ENCODE measurements at places on chromosomes 6 and 20.

DNA sequence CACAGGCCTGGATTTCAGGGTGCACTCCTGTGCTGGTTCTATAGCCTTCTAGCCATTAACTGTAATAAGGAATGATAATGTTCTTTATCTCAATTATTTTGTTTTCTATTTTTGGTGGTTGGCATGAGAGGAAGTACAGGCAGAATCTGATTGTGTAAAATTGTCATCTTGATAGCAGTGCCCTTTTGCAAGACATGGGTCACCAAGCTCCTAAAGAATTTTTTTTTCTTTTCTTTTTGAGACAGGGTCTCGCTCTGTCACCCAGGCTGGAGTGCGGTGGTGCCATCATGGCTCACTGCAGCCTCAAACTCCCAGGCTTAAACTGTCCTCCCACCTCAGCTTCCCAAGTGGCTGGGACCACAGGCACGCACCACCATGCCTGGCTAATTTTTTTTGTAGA lies 206.7 kb upstream of the JARID2 start:
- DNase-seq: no peak

DNA sequence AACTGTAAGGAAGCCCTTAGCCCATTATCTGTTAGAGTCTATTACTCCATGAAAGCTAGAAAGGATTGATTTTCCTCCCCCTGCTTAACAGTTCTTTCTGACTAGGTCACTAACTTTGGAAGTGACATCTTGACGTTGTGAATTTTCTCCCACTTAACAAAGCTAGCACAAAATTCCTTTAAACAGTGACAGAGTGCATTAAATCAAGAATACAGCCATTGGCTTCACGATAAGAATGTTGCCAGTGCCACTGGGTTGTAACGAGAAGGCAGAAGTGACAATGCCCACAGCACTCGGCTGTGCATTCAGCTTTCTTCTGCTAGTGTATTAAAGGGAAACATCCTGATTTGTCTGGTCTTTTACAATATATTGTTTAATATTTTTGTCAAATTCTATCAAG lies 182.7 kb upstream of the DTNBP1 start:
- DNase-seq: no peak

- DNase-seq: no peak
Measured at GRCh38 chr6:44487002-44487401, 99.5 kb downstream of the CDC5L start.

DNA sequence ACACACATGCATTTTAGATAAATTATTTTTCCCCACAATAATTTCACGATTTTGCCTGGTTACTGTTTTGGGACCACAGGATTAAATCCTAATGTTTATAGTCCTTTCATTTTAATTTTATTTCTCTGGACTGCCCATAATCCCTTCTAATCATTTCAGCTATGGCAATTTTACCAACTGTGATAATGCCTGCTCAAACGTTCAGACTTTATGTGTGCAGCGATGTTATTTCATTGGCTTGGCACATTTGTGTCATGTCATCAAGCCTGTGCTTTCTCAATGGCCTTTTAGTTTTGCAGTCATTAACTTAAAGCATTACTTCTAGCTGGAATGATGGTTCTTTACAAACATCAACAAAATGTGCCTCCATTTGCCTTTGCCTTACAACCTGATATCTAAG lies 140.6 kb upstream of the HSF2 start:
- DNase-seq: no peak

DNA sequence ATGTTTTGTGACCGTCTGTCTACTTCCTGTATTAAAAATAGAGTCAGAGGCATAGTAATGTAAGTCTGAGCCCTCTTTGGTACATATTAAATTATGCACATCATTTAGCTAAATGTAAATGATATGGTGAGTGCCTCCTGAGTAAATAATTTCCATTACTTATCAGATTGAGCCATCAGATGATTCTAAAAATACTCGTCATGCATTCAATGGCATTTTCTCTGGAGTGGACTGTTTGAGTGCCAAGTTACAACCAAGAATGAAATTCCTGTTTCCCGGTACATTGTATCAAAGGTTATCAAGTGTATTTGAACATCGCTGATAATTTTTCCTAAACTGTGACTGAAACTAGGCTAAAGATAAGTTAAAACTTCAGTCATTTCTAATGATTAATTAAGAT lies 81.0 kb downstream of the AKAP7 start:
- DNase-seq: no peak

DNA sequence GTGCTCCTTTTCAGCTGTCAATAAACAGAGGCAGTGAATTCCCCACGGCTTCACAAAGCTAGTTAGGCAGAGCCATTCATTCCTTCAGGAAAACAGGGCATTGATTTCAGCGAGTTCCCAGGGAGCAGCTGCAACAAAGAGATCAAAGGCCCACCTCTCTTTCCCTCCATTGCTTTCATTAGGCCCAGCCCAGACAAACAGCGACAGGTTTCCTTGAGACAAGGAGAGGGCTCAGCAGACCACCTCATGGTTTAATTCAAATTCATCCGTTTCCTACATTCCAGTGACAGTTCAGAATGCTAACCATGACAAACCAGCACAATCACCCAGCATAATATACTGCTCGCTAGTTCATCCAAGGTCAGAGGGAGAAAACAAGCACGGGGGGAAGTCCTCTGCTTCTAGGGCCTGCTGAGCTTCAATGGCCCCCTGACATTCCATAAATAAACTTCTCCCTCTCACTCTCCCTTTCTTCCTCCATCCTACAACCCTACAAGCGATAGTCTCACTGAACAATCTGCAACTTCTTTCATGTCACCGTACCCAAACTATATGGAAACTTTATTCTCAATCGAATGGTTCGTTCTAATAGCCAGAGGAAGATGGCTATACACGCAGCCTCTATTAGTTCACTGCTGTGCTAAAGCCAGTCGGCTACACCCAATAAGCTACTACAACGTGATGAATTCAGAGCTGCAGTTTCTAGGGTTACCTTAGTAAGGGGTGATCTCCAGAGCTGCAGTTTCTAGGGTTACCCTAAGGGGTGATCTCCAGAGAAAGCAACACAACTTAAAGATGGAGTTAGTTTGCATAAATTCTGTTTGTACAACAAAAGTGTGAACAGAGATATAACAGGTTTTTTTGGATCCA lies 34.7 kb downstream of the PLAGL1 start:
- no peak for DNase-seq

GRCh38 chr6:109854541-109855308 lies 123.4 kb upstream of the GPR6 start:
- DNase-seq: no peak

- DNase-seq: no peak
Measured at GRCh38 chr6:75931011-75931680, 141.3 kb downstream of the IMPG1 start.

DNA sequence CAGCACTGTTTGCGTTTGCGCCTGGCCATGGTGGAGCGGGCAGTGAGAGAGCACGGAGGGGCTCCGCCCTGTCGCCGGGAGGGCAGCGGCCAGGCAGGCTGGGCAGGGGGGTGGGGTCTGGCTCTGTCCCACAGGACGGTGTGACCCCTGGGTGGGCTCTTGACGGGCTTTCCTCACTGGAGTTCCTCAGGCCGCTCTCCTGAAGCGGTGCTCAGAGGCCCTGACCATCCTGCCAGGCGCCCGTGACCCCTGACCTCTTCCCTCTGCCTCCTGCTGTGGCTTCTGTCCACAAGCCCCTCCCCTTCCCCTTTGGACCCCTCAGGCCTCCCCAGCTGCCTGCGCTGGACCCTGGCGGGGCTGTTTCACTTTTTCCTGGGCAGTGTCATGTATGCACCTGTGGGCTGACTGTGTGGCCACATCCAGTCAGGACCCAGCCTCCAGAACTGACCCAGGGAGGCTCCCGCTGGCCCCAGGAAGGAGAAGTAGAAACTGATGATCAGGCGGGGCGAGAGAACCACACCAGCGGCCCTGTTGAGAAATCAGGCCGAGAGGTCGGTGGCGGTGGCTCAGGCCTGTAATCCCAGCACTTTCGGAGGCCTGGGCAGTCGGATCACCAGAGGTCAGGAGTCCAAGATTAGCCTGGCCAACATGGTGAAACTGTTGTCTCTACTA lies 1.2 kb downstream of the OGFR start:
- DNase-seq: no peak

DNA sequence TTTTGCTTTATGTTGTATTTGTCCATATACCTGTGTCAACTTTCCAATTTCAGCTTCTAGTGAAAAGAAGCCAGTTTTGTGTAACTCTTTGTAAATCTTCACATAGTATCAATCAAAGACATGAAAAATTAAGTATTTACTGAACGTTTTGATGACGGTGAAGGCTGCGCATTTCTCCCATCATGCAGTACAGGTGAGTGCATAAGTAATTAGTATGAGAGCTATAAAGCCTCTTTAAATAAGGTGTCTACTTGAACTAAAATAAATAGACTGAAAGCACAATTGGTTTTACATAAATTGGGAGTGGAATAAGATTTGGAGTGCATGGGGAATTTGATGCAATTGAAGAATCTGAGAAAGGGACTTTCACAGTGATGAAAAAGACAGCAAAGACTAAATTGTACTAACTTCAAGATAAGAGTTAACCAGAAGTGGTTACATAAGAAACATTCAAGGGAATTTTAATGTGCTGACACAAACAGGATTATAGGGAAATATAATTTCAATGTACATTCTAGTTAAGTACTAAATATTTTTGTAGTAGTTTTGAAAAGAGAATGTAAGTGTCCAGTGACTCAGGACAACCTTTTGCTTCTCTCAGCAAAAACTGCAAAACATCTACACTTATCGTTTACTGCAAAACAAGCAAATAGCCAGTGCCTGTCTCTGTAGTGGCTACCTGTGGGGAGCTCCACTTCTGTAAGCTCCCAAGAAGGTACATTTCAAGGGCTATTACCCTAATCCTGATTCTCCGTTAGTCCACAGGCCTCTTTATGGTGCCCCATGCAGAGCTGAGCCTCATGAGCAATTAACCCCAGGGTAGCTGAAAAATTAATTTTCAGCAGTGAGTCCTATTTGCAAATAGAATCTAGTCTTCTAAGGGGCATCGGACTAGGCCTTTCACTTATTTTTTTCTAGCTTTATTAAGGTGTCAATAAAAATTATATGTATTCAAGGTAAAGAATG lies 13.0 kb downstream of the TENT5A start:
- DNase-seq: no peak

- DNase-seq: no peak
Measured at GRCh38 chr6:31655349-31656237, at the start of gene APOM. Gene APOM, plus strand, starts transcription at chr6:31655894. Its CDS starts 73 bp downstream, at chr6:31655967.

DNA sequence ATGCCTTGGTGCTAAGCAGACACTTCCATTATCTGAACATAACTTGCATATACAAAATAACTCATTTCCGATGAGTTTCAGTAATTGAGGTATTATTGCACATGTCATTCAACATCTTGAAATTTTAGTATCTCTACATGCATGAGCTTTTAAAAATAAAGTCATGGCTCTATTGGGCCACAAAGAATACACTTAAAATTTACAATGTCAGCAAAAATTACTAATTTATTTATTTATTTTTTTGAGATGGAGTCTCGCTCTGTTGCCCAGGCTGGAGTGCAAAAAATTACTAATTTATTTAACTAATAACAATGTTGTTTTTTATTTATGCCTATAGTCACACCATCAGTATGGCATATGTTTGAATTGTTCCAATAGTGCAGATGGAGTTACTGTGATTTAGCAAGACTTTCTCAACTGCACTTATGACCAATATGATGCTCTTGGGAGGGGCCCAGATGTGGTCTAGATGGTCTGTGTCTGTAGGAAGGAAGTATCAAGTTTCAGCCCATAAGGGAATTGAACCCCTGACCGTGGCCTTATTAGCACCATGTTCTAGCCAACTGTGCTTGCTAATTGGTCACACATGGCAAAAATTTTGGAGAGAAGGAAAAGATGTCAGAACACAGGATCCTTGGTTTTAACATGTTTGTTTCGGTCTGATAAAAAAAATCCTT lies 370.7 kb upstream of the TSHZ2 start:
- DNase-seq: no peak

DNA sequence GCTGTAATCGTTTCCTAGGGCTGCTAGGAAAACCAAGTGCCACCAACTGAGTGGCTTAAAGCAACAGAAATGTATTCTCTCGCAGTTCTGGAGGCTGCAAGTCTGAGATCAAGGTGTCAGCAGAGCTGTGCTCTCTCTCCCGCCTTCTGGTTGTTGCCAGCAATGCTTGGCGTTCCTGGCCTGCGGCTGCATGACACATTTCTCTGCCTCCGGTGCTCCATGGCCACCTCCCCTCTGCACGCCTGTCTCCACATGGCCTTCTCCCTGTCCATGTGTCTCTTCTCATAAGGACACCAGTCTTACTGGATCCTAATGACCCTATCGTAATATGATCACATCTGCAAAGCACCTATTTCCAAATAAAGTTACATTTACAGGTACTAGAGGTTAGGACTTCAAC lies 91.7 kb upstream of the AKAP12 start:
- no peak for DNase-seq

GRCh38 chr6:144278659-144279314 lies 6.3 kb upstream of the UTRN start:
- DNase-seq: no peak

DNA sequence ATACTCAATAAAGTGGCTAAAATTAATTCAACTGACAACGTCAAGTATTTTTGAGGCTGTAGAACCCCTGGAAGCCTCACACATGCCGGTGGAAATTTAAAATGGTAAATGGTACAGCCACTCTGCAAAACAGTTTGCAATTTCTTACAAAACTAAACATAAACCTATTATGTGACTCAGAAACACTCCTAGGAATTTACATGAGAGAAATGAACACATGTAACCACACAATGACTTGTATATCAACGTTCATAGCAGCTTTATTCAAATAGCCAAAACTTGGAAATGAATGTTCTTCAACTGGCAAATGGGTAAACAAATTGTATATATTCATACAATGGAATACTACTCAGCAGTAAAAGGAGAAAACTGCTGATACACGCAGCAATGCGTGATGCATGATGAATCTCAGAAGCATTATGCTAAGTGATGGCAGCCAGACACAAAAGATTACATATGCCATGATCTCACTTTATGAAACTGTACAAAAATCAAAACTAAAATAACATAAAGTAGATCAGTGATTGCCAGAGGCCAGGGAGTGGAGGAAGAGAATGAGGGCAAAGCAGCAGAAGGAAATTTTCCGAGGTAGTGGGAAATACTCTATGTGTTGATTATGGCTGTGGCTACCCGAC lies 112.5 kb downstream of the FAM50B start:
- no peak for DNase-seq

DNA sequence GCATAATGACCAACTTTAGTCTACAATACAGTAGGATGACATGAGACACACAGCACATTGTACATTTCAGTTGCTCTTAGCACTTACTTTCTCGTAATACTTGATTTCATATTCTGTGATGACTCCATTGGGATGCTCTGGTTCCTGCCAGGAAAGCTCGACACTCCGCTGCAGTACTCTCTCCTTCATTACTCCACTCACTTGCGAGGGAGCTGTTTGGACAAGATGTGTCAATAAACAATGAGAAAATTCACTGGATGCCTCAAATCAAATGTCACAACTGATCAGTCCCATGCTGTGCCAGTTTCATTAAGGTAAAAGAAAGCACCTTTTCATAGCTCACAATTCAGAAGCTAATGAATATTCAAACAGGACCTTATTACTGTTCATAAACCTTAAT lies 147.1 kb downstream of the EPHA7 start:
- no peak for DNase-seq

GRCh38 chr6:104118274-104118673 lies 741.4 kb downstream of the HACE1 start:
- DNase-seq: no peak

GRCh38 chr6:108355890-108356289 lies 61.0 kb downstream of the AFG1L start:
- no peak for DNase-seq

GRCh38 chr6:169023161-169023874 lies 230.3 kb downstream of the THBS2 start:
- no peak for DNase-seq

- no peak for DNase-seq
Measured at GRCh38 chr6:154488248-154488593, 22.3 kb downstream of the CNKSR3 start.
